HFFc6 (cell line): ENCODE measurements at places on chromosomes 4 and X. TPM values are rescaled to one million over a fixed set of nuclear protein-coding genes. Genes with fewer than 3 reads are reported as not detected.

- no peak for DNase-seq
Observed at GRCh38 chrX:6134255-6134654, 94.4 kb downstream of the NLGN4X start.

DNA sequence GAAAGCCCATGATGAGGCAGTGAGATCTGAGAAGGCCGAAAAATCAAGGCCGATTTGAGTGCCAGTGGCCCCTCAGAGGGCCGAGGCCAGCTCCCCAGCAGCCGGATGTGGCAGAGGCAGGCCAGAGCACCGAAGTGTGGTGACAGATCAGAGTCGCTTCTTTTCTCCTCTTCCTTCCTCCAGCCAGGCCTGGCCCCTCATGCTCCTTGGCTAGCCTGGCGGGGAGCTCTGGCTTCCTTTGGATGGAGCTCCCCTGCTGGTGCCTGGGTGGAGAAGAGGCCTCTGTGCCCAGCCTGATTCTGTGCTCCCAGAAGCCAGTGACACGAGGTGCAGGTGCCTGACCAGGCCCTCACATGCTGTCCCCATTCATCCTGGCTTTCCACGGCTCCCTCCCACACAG lies 127.2 kb upstream of the PABPC4L start:
- no peak for DNase-seq

GRCh38 chr4:113331811-113332210 lies 282.4 kb downstream of the ANK2 start:
- no peak for DNase-seq

GRCh38 chrX:49171752-49172279 lies at the start of gene PLP2:
Gene PLP2, plus strand, starts transcription at chrX:49171898. Its CDS starts 103 bp downstream, at chrX:49172001.
- DNase-seq, result peak; percentile 53

DNA sequence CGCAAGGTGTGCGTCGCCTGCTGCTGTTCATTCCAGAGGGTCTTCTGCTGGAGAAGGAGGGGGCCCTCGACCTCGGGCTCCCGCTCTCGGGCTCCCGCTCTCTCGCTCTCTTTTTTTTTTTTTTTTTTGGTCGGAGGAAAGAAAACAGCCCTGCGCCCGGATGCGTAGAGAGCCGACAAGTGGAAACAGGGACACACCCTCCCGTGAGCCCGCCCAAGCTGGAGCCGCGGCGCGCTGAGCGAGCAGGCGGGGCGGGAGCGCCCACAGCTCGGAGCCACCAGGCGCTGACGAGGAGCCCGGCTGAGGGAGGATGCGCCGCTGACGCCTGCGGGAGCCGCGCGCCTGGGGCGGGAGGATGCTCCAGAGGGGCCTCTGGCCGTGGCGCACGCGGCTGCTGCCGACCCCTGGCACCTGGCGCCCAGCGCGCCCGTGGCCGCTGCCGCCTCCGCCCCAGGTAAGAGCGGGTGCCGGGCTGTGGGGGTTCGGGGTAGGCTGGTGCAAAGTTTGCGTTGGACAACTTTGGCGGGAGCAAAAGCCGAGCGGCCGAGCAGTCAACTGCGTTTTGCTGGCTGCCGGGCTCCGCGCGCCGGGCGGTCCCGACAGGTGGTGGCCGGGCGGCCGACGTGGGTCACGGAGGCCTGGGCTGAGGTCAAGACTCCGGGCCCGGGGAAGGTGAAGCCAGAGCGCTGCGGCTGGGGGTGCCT lies at the start of gene MCUB:
MCUB (plus strand) TSS at position 264 of the 704 bp plus-strand sequence; CDS start at position 356, 92 bp downstream.
- peak; percentile 89 for DNase-seq

DNA sequence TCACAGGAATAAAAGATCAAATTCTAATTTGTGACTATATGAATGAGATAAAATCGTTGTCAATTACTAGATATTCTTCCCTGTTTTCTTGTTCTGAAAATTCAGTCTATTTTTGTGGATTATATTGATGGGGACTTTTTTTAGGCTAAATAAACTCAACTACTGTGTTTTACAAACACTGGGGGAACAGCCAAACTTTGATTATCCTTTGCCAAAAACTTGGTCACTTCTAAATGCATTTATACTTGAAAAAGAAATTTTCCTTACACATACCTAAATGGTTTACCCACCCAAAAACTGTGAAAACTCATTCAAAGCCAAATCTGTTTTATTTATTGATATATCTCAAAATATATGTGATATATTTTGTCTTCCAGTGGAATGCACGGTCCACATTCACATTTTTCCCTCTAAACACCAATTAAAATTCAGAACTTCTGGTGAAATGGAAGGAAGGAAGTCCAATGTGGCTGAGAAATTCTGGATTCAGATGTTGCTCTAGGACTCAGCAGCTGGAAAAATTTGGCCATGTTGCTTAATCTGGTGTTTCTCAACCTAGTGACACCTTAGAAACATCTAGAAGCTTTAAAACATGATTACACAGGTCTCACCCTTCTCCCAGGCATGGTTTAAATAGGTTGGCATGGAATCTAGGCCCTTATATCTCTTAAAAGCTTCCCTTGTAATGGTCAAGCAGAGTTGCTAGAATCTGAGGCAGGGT lies 28.6 kb upstream of the ARHGAP24 start:
- no peak for DNase-seq

GRCh38 chr4:76753814-76754213 lies 144.1 kb downstream of the SOWAHB start:
- DNase-seq, result peak; percentile 92

DNA sequence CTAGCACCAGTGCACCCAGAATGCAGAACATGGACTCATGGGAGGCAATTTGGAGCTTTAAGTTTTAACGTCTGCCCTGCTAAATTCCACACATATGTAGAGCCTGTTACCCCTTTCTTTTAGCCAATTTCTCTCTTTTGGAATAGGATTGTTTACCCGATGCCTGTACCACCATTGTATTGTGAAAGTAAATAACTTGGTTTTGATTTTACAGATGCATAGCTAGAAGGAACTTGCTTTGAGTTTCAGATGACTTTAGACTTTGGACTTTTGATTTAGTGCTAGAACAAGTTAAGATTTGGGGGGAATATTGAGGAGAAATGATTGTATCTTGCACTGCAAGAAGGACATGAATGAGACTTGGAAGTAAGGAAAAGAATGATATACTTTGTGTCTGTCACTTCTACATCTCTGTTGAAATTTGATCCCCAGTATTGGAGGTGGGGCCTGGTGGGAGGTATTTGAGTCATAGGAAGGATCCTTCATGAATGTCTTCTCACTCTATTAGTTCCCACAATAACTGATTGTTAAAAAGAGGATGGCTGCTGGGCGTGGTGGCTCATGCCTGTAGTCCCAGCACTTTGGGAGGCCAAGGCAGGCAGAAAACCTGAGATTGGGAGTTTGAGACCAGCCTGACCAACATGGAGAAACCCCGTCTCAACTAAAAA lies 794.8 kb upstream of the LCORL start:
- DNase-seq, result no peak

- no peak for DNase-seq
Observed at GRCh38 chrX:21660156-21660555, 2.0 kb upstream of the KLHL34 start.

GRCh38 chr4:48130100-48130499 lies 4.0 kb downstream of the TXK start:
- DNase-seq, result no peak

GRCh38 chr4:176303938-176304337 lies 15.8 kb upstream of the SPCS3 start:
- no peak for DNase-seq

- no peak for DNase-seq
Observed at GRCh38 chr4:131309628-131310027, 1839.5 kb upstream of the PCDH10 start.

- no peak for DNase-seq
Observed at GRCh38 chr4:42268824-42269223, 116.4 kb upstream of the BEND4 start.

DNA sequence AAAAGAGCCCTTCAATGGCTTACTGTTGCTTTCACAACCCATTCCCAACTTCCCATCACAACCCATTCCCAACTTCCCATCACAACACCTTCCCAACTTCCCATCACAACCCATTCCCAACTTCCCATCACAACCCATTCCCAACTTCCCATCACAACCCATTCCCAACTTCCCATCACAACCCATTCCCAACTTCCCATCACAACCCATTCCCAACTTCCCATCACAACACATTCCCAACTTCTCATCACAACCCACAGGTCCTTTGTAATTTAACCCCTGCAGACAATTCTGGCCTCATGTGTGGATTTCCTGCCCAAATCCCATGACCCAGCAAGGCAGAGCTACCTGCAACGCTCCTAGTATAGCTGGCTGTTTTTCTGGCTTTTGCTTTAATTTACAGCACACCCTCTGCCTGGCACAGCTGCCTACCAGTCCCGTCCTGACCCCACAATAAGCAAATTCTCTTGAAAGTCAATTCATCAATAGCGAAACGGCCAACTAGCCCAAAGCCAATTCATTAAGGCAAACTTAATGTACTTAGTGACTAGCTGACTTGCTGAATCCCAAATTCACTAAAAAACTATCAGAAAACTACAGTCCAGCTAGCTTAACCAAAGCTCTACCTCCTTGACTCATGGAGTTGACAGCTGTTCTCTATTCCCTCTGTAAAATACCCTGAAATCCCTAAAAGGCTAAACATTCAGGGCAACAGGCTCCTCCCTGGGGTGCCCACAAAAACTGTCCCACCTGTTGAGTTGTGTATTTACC lies 75.6 kb downstream of the AFAP1 start:
- no peak for DNase-seq

- DNase-seq, result peak; percentile 71
Observed at GRCh38 chrX:11239230-11239629, 54.0 kb upstream of the AMELX start.

GRCh38 chrX:153433781-153434285 lies 12.0 kb downstream of the TREX2 start:
- DNase-seq, result no peak

GRCh38 chr4:133891011-133891410 lies 310.6 kb downstream of the PABPC4L start:
- no peak for DNase-seq

Gene RIPPLY1
- not detected in 3 replicates for total RNA-seq

Gene ETDB
- total RNA-seq, result not detected in 3 replicates
